ENCODE measurements at places on chromosomes 5 and 9.

DNA sequence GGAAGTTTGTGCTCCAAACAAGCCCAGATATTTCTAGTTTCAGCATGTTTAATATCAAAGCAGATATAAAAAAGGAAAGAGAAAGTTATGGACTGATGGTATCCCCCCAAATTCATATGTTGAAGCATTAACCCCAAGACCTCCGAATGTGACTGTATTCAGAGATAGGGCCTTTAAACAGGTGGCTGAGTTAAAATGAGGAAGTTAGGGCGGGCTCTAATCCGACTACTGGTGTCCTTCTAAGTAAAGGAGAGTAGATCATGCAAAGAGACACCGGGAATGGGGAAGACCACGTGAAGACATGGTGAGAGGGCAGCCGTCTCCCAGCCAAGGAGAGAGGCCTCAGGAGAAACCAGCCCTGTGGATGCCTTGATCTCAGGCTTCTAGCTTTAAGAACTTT lies 324.1 kb upstream of the KIF2A start:
- DNase-seq, result no peak

DNA sequence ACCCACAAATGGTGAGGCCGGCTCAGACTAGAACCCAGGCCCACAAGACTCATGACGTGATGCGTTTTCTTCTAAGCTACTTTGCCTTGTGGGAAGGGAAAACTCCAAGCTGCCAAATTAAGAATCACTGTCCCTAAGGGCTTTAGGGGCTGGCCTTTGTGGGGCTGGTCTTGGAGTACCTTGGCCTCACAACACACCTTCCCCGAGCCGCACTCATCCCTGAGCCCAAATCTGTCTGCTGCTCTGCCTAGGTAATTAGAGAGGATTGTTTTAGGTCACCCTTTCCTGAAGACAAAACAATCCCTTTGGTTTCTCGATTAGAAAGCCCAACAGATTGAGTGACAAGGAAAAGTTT lies 137.3 kb downstream of the SEMA6A start:
- DNase-seq, result no peak

GRCh38 chr9:87393706-87394230 lies 103.9 kb upstream of the DAPK1 start:
- DNase-seq, result no peak

DNA sequence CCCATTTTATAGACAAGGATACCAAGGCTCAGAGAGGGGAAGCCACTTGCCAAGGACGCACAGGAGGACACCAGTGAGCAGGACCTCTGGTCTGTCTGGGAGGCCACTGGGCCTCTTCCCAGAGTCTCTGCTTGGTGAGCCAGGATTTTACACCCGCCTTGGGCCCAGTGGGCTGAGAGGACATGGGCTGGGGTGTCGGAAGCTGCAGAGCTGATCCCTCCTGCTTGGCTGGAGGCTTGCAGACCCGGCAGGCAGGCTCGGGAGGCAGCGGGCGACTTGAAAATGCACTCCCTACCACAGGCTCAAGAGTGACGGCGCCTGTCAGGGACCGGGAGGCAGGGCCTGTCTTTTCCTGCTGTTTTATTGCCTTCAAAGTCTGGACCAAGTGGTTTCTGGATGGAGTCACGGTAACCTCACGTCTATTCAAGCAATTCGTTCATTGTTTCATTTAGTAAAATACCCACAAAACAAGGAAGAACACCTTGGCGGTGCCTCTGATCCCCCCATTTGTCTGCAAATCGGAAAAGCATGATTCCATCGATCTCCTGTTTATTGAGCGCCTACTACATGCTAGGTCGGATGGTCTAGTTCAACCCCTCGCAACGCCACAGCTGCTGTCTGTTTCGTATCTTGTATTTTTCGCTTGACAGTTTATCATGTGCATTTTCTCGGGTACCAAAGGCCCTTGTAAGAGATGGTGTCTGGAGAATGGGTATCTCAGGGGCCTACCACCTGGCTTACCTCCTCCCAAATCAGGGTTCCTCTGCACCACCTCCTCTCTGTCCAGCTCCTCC lies 108.1 kb upstream of the IER5L start:
- DNase-seq, result no peak

GRCh38 chr5:51465165-51465564 lies 81.9 kb downstream of the ISL1 start:
- DNase-seq, result no peak

GRCh38 chr9:4238522-4238921 lies 61.3 kb downstream of the GLIS3 start:
- no peak for DNase-seq

GRCh38 chr5:28473531-28474107 lies 1435.2 kb upstream of the CDH9 start:
- DNase-seq, result no peak
